ENCODE measurements at places on chromosomes 6 and 20.
A peak's percentile ranks its signal among the peaks of the same experiment; 100 is the strongest.

DNA sequence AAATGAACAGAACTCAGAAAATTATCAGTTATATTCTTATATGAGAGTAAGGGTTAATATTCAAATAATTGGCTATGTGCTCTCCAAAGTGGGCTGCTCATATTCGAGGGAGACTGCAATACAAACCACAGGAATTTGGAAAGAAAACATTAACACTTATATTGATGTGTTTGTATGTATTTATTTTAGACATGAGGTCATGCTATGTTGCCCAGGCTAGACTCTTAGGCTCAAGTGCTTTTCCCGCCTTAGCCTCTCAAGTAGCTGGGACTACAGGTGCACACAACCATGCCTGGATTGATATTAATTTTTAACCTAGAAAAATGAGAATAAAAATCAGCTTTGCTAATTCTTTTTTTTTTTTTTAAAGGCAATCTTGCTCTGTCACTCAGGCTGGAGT, 35.0 kb downstream of the BTBD9 start:
- H3K27ac ChIP-seq = no peak overlapping the region
- no peak overlapping the region for H3K4me3 ChIP-seq
- H3K4me1 ChIP-seq = no peaks in the 10 kb centered on the region
- no peaks in the 10 kb centered on the region for H3K27me3 ChIP-seq
- DNase-seq = no peak

GRCh38 chr6:88116276-88116675, 49.9 kb downstream of the CNR1 start:
- H3K27ac ChIP-seq = no peak overlapping the region
- no peaks in the 10 kb centered on the region for H3K27me3 ChIP-seq
- no peaks in the 10 kb centered on the region for H3K4me1 ChIP-seq

GRCh38 chr6:159030168-159030567, 14.6 kb downstream of the TAGAP start:
- peaks cover 1% of the 10 kb centered on the region for H3K4me1 ChIP-seq
- H3K27me3 ChIP-seq = no peaks in the 10 kb centered on the region
- DNase-seq = no peak
- peaks cover 23% of the 10 kb centered on the region for H3K36me3 ChIP-seq
- no peak overlapping the region for H3K27ac ChIP-seq

DNA sequence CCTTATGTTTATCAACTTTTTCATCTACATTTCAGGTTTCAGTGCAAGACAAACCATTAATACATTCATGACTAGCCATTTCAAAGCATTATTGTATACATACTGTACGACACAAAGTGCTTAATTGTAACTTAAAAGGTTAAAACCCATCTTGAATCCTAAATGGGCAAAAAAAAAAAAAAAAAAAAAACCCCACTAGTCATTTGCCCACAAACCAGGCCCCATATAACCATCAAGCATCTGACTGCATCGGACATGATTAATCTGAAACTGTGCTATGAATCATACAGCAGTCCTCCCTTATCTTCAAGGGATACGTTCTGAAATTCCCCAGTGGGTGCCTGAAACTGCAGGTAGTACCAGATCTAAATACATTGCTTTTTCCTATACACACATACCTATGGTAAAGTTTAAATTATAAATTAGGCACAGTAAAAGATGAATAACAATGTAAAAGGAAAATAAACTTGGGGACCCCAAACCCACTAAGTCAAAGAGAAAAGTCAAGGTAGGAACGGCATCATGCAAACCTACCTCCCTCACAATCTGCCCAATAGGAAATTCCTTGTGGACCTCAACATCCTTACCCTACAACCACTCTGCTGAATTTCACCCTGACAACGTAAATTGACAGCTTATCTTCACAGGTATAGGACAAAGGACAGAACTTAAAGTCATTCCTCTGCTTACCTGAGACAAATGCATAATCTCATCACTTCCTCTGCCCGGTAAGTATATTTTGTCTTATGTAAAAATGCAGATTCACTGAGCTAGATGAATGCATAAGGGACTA, 14.3 kb downstream of the B4GALT5 start:
- H3K27me3 ChIP-seq = no peaks in the 10 kb centered on the region
- H3K36me3 ChIP-seq = peaks cover 17% of the 10 kb centered on the region
- H3K27ac ChIP-seq = peak overlapping the region; percentile 30
- H3K4me1 ChIP-seq = peaks cover 53% of the 10 kb centered on the region
- H3K4me3 ChIP-seq = no peak overlapping the region
